ENCODE measurements at places on chromosomes 1 and 21. TPM values are rescaled to one million over a fixed set of nuclear protein-coding genes. Genes with fewer than 3 reads are reported as not detected.

Gene OBSCN
- 1.5 TPM for polyA plus RNA-seq

Gene MARK1
- not detected for polyA plus RNA-seq

Gene RNF207
- not detected for polyA plus RNA-seq

Gene SIK1
- 7.4 TPM for polyA plus RNA-seq

Gene CRTC2
- polyA plus RNA-seq: 13.7 TPM

Gene FCAMR
- not detected for polyA plus RNA-seq

Gene CRYBG2
- not detected for polyA plus RNA-seq

Gene ELF3
- polyA plus RNA-seq: 4.6 TPM

Gene E2F2
- polyA plus RNA-seq: 0.24 TPM

Gene GOLT1A
- polyA plus RNA-seq: not detected

Gene SPRR2F
- not detected for polyA plus RNA-seq

Gene UBXN10
- 0.82 TPM for polyA plus RNA-seq

Gene KPRP
- not detected for polyA plus RNA-seq

Gene CD46
- polyA plus RNA-seq: 48.5 TPM

DNA sequence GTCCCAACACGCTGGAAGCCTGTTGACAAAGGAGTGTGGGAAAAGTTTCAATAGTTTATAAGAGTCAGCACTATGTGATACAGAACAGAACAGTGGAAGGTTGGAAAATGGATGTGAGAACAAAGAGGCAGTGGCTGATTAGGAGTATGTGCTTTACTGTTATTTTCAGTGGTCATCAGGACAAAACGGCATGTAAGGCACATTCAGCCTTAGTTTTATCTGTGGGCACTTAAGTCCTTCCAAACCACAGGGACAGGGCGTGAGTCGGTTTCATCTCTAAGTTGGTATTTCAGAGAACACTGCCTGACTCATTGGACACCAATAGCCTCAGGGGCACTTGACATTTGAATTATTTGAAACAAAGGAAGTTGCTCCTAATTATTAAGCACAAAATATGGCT, 306.9 kb downstream of the ASTN1 start:
- no peak for DNase-seq

GRCh38 chr1:185610954-185611353, 123.2 kb upstream of the HMCN1 start:
- DNase-seq: no peak

DNA sequence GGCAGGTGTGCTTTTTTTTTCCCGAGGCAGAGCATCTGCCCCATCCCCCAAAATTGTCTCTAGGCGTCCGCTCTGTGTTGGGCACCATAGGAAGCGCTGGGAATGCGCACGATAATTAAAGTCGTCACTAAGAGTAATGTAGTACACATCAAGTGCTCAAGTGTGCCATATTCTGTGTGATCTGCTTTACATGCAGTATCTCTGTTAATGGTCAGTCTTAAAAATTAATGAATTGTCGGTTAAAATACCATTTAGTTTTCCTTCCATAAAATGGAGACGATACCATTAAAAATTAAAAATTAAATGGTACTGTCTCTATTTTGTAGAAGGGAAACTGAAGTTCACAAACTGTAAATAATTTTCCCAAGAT, 544 bp upstream of the CCT8 start:
- no peak for DNase-seq

GRCh38 chr1:23424293-23425192, at the start of gene TCEA3:
TSS of gene TCEA3 (minus strand) at chr1:23424748. CDS start at chr1:23424633, 115 bp downstream.
- no peak for DNase-seq

DNA sequence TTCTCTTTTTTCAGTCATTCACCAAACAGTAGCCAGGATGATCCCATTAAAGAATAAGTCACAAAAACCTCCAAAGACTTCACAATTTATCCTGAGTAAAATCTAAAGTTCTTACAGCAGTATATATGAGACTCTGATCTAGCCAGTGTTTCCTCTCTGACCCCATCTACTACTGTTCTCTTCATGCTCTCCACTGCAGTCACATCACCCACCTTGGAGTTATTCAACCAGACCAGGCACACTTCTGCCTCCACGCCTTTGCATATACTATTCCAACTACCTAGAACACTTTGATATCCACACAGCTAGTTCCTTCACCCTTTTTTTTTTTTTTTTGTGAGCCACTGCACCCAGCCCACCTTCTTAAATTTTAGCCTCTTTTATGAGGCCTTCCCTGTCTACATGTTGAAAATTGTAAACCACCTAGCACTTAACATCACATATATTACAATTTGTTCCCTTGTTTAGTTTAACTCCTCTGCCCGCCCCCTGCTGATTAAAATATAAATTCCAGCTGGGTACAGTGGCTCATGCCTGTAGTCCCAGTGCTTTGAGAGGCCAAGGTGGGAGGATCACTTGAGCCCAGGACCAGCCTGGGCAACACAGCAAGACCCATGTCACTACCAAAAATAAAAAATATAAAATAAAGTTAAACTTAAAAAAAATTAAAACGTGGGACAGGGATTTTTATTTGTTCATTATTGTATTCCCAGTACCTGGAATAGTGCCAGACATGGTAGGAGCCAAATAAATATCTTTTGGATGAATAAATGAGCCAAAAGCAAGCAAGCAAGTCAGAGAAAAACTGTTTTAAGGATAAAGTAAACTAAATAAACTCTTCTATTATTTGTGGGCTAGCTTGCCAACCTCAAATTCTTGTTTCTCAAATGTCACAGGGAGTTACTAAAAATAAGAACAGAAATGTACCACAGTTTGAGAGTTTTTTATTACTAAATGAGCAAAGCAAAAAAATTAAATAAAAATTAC, 35.2 kb upstream of the MUTYH start:
- DNase-seq: no peak

GRCh38 chr1:59057211-59057694, 239.6 kb upstream of the FGGY start:
- DNase-seq: peak; percentile 52

GRCh38 chr21:32412162-32413014, at the start of gene EVA1C:
TSS of gene EVA1C (plus strand) at chr21:32412706. CDS start at chr21:32412854, 148 bp downstream.
- peak; percentile 23 for DNase-seq

GRCh38 chr21:45741691-45742090, 98.2 kb downstream of the PCBP3 start:
- DNase-seq: no peak

GRCh38 chr1:169109561-169110134, 3.2 kb downstream of the ATP1B1 start:
- DNase-seq: peak; percentile 39

DNA sequence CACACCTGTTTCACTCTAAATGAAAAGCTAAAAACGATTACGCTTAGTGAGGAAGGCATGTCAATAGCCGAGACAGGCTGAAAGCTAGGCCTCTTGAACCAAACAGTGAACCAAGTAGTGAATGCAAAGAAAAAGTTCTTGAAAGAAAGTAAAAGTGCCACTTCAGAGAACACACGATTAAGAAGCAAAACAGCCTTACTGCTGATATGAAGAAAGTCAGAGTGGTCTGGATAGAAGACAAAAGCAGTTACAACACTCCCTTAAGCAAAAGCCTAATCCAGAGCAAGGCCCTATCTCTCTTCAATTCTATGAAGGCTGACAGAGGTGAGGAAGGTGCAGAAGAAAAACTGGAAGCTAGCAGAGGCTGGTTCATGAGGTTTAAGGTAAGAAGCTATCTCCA, 130.7 kb downstream of the SIPA1L2 start:
- no peak for DNase-seq

DNA sequence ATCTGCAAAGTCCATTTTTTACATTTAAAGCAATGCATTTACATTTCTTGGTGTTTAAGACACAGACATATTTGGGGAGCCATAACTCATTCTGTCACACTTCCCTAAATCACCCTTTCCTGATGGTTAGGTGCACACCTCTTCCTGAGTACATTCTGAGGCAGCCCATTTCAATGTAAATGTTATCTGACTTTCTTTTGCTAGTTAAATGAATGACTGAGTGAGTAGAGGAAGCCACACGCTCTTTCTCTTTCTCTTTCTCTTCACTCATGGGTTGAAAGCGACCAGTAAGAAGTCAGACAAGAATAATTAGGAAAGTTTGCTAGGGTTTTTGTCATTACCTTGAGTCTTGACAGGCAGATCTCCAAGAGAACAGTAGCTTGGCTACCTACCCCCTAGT, 143.1 kb downstream of the S1PR1 start:
- DNase-seq: no peak

DNA sequence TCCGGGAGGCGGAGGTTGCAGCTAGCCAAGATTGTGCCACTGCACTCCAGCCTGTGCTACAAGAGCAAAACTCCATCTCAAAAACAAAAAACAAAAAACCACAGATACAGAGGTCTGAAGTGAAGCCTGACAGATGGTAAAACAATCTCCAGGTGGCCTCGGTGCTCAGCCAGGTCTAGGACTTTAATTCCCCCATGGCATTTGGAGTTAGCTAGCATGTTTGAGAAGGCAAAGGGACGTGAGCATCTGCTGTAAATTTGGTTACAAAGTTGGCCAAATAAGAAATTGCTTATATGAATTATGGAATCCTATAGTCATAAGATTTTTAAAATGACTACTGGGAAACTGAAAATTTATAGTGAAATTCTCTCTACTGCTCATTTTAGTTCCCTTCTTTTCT, 98.3 kb upstream of the FMN2 start:
- DNase-seq: no peak

DNA sequence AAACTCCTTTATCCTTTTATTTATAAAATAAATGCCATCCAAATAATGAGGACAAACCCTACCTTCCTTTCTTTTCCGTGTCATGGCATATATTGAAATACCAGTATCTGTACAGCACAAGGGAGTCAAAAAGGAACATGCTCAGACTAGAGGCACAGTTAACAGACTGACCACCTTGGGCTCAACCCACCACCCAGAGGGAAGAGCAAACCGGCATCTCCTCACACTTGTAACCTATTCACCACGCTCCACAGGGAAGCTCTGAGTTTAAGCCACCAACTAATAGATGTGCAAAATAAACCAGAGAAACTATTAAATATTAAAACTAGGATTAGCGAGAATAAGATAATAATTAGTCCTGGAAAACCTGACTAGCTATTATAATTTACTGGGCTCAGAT, 112.7 kb downstream of the SIPA1L2 start:
- no peak for DNase-seq

DNA sequence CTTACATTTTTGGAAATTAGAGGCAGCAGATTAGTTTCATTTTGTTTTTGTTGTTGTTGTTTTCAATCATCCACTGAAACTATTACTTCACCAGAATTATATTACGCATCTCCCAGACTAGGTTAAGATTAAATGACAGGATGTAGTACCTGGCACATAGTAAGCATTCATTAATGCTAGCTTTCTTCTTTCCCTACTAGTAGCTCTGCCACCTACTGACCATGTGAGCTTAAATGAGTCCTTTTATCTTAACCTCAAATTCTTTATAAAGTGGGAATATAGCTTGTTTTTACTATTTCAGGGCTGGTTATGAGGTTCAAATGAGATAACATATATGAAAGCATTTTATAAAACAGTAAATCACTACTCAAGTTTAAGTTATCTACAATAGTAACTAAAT, 10.2 kb upstream of the ASPM start:
- no peak for DNase-seq

- no peak for DNase-seq
These were observed 37.2 kb downstream of the ZFYVE9 start for GRCh38 chr1:52179073-52179472.

DNA sequence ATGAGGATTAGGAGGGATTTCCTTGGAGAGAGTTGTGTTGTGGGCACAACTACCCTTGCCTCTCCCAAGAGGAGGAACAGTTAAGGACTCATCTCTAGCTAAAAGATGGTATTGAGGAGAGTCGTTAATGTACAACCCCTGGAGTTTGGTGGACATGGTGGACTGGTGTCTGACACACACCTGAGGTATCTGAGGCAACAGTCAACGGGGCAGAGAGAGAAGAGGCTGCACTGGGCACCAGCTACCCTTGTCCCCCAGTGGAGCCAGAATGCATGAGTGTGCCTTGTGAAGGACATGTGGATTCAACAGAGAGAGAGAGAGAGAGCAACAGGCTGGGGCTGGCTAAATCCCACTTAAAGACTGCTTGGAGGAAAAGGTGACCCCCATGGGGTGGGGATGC, 13.0 kb downstream of the RAB7B start:
- no peak for DNase-seq

GRCh38 chr21:42790520-42791065, 88.7 kb downstream of the WDR4 start:
- no peak for DNase-seq

DNA sequence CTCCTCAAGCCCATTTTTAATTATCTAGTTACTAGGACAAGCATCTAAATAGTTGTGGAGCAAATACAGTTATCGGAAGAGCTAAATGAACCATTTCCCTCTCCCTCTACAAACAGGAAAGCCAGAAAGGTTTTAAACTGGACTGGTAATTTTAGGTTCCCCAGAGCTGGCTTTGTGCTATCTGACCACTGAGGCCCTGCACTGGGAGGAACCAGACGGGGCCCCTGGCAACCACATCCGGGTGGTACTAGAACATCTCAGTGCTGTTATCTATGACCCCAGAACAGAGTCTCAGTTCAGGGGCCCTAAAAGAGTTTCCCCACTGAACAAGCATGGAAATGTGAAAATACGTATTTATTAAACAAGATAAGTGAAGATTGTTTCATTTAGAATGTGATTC, 7.7 kb upstream of the RSPH1 start:
- DNase-seq: no peak

DNA sequence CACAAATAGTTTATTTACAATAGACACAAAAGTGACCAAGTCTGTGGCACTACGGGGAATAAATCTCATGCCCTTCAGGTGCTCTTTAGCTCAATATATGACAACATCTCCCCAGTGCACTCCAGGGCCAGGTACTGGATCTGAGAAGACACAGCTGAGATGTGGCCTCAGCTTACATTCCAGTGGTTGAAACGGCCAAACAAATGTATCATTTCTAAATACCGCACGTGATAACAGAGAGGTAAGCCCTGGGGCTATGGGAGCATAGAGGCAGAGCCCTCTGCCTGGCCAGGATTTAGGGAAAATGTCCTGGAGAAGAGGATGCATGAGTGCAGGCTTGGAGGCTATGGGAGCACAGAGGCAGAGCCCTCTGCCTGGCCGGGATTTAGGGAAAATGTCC, 630.5 kb downstream of the SMYD3 start:
- DNase-seq: no peak

- DNase-seq: peak; percentile 75
These were observed 4.5 kb downstream of the ADARB1 start for GRCh38 chr21:45078877-45079281.

DNA sequence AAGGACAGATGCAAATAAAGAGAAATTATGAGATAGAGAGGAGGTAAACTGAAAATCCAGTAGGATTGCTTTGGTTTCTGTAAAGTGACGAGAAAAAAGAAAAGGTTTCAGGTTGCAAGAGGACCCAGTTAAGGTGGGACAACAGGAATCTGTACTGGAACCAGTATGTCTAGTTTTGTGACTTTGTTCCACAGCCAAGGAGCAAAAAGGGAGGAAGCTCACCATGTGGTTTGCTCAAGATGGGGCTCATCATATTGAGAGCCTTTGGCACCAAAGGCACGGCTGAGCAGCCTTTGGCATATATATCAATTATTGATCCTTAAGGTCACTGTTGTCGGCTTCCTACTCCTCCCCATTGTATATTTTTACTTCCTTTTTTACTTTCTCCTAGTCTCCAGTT, 1.8 kb upstream of the ZDHHC18 start:
- no peak for DNase-seq

GRCh38 chr1:222754366-222755139, 17.6 kb downstream of the FAM177B start:
- peak; percentile 50 for DNase-seq

Measured in CD14-positive monocyte (primary cell).